NCI-H524 (cell line): ENCODE measurements at places on chromosomes 1 and 21.

- no peak for DNase-seq
Measured at GRCh38 chr1:160125746-160126145, 10.2 kb downstream of the ATP1A2 start.

DNA sequence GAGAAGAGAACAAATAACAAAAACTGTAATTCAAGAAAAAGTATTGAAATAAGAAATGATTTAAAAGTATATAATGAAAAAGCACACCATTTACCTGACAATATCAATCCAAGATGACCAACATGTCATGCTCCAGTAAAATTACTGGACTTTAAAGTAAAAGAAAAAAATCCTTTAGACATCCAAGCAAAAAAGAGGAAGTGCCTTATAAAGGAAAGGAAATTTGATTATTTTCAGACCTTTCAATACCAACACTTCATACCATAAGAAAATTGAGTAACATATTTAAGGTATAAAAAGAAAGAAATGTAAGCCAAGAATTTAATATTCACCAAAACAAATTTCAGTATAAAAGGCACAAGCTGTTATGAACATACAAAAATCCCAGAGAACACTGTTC lies 46.2 kb upstream of the SSX2IP start:
- DNase-seq = no peak

- DNase-seq = no peak
Measured at GRCh38 chr1:169041366-169041765, 65.1 kb upstream of the ATP1B1 start.

DNA sequence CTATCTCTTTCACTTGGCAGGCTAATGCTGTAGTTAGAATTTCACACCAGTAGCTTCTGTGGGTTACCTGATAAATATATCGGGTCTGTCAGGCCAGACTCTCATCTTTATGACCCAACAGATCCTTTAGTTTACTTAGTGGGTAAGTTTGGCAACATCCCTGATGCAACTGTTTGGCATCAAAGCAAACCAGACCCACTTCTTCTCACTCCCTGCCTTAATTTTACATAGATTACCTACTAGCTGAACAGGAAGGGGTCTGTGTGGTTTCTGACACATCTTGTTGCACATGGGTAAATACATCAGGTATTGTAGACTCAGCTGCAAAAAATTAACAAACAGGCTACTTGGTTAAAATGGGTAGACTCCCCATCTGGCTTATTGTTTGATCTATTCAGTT lies 3.2 kb upstream of the GUK1 start:
- no peak for DNase-seq

DNA sequence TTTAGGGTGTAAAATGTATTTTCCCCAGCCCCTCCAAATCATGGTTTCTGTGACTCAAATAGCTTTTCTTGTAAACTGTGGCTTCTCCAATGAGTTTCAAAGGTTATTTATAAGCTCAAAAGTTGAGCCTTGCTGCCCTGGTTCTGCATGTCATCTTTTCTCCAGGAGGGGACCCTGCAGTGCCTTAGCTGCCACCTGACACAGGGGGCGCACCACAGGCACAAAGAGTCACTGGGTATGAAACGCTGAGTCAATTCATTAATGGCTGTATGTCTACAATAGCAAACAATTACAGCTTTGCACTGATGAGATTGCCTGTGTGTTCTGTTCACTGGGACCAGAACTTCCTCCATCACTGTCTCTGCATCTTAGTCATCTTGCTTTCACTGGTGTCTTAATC lies 100.8 kb downstream of the PCP4 start:
- DNase-seq = no peak

GRCh38 chr1:22105611-22106207 lies 37.2 kb downstream of the WNT4 start:
- DNase-seq = peak; percentile 19

DNA sequence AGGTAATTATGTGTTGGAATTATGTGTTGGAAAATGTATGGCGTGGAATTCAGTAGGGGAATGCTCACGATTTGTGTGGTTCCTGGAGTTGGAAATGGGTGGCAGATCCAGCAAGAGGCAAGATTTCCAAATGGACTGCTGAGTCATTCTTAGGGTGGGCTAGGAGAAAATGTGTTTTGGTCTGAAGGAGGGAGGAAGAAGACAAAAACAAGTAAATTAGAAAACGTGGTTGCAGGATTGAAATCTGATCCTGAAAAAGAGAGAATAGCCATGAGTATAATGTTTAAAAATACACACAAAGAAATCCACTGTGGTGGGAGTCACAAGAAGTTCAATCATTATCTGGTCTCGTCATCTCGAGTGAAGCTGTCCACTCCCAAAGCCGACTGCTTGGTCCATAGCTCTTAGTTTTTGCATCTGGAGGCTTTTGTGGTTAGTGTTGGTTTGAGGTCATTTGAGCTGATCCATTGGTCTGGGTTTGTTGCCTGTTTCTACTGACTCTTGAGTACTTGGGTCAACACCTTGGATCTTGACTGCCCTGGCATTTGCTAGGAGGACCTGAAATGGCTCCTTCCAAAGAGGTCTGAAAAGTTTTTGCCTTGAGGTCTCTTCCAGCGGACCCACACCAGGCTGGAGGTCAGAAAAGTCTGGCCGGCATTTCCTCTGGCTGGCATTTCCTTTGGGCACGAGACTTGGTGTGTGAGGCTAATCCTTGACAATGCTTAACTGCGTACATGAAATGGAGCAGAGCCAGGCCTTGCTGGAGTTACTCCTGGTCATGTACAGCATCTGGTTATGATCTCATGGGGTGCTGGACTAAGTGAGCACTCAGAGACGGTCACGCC lies 9.2 kb downstream of the MX2 start:
- no peak for DNase-seq

DNA sequence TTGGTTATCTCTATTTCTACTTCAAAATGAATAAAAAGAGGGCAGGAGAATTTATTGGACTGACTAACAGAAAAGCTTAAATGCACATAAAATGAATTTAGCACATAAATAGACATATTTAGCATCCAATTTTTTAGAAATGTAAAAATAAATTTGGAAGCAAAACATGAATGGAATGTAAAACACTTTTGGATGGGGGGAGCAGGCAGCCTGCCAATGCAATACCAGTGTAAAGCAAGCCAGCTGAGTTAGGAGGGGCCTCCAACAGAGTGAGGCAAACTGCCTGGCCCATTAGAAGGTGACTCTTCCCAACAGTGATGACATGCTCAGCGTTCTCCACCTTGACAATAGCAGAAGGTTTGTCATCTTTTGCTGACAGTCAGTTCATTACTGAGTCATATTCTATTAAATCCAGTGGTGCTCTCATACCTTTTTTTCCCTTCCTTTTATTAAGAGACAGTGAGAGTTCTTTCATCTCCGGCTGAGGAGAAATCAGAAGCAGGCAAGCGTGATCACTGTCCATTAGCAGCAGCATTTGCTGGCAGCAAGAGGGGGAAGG lies 19.5 kb upstream of the EXO1 start:
- no peak for DNase-seq

DNA sequence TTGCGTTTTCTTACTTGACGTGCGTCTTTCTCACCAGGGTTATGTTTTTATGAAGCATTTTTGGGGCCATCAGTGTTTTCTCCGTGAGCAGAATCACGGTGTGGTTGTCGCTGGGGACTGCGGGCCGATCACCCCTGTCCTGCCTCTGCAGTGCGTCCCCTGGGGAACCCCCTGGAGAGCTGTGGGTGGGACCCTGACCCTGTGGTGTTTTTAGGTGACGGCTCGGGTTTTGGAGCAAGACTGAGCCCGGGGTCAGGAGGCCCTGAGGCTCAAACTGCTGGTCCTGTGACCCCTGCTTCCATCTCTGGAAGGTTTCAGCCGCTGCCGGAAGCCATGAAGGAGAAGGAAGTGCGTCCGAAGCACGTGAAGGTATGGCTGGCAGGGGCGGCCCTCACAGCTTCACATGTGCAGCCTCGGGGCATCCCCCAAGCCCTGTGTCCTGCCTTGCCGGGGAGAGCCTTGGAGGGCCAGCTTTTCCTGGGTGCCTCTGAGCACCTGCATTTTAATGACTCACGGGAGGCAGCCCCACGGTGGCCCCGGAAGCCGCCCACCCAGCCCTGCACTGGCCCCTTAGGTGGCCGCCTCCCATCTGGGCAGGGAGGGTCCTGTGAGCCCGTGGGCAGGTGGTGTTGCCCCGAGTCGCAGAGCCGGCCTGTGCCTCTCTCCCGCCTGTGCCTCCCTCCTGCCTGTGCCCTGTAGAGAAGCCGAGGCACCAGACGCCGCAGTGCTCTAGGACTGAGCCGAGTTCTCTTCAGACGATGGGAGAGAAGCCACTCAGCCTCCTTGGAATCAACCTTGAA lies 36.7 kb upstream of the DIP2A start:
- DNase-seq = no peak

DNA sequence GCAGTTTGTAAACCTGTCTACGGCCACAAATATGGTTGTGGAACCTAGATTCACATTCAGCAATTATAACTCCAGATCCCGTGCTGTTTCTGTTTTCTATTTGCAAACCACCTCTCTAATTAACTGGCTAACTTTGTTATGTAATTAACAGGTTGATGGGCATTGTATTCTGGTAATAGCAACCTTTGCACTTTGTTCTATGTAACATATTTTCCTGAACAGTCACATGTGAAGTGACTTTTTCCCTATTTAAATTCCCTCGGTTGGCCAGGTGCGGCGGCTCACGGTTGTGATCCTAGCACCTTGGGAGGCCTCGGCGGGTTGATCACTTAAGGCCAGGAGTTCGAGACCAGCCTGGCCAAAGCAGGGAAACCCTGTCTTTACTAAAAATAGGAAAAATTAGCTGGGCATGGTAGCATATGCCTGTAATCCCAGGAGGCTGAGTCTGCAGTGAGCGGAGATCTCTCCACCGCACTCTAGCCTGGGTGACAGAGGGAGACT lies 1.4 kb downstream of the ACADM start:
- no peak for DNase-seq

DNA sequence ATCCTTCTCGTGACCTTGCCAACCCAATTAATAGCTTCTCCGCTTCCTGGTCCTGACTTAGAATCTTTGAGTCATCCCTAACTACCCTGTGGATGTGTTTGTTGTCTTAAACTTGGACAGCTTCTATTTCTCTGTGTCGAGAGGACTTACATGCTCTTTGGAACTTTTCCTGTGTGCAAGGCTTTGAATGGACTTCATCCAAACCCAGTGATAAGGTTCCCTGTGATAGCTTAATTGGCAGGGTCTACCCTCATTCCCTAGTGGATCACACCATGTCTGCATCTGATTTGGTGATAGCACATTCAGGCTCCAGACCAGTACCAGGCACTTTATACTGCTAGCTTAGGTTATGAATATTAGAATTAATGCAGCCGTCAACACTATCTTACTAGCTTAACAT lies 378.2 kb upstream of the KAZN start:
- DNase-seq = no peak

- DNase-seq = no peak
Measured at GRCh38 chr1:17912491-17912890, 157.4 kb downstream of the ACTL8 start.

DNA sequence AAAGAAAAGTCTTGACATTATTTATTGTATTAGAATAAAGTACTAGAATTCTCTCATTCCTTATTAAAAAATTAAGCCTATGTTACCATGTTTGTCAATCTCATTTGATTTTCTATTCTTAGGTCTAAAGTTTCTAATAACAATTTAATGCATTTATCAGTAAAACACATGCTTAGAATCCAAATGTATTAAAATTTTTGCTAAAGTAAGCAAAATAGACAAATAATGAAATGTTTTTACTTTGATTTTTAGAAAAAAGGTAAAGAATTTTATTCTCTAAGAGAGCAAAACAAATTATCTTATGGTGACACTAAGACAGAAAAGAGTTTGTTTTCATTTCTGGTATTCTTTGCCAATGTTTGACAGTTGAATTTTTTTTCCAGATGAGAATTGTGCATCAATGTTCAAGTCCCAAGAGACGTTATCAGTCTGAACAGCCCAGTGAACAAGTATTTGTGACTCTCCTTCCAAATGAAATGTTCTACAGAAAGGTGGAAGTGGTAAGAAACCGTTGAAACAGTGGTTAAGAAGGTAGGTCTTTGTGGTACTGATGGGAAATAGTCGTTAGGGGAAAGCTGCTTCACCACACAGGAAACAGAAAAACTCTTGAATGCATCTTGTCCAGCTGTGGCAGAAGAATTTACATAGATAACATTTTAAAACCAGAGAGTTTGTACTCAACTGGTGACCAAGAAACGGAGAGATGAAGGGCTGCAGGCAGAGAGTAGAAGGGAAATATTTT lies 402.5 kb downstream of the PTPRC start:
- DNase-seq = no peak

- DNase-seq = no peak
Measured at GRCh38 chr1:201566529-201566823, 27.5 kb downstream of the NAV1 start.

DNA sequence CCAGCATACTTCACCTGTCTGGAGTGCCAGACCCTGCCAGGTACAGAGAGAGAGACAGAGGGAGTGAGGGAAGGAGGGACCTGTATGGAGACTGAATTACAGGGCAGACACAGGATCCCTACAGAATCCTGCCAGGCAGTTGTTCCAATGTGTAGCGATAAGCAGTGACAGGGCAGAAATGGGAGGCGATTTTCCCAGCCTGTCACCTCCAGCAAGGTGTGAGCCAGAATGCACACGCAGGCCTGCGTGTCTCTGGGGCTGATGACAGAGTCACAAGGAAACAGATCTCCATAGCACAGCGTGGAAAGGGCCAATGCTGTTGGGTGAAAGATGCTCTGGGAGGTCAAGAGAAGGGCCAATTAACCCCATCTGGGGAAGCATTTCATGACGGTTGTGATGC lies 111.3 kb downstream of the HIVEP3 start:
- no peak for DNase-seq

GRCh38 chr1:191971447-191971846 lies 186.8 kb upstream of the RGS18 start:
- DNase-seq = no peak

DNA sequence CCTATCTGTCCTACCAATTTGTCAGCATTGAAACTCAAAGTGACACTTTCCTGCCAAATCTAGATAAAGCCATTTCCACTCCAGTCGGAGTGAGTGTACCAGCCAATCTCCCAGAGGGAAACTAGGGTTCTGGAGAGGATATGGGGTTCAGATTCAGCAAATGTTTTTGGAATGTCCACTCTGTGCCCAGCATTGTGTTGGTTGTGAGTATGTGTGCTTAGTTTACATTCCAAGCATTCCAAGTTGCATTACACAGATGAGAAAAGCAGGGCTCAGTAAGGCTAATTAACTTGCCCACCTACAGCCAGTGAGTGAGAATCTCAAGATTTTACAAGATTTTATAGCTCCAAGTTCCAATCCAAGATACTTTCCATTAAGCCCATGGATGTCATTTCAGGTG lies 26.4 kb upstream of the RGS16 start:
- no peak for DNase-seq

- no peak for DNase-seq
Measured at GRCh38 chr1:199399996-199400724, 627.4 kb upstream of the NR5A2 start.

DNA sequence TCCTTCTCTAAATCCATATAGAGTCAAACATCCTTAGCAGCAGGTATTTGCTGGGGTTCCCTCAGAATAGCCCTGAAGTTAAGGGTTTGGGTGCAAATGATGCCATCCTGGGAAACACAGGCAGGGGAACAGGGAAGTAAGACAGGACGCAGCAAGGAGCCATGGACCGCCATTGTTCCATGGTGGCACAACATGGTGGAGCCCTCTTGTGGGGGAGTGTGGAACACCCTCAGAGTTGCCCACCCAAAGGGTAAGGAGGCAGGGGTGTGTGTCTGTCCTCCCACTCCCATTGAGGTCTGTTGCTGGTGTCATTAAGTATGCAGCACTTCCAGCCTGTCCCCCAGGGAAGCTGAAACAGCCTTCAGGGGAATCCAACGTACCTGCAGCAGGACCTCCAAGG lies 20.4 kb upstream of the RCAN1 start:
- no peak for DNase-seq

- peak; percentile 31 for DNase-seq
Measured at GRCh38 chr21:42574234-42575027, 60.8 kb downstream of the SLC37A1 start.

GRCh38 chr1:71242239-71242638 lies 161.4 kb upstream of the ZRANB2 start:
- DNase-seq = no peak
